GM23338 (cell line): ENCODE measurements at places on chromosomes 12 and 14.
A peak's percentile ranks its signal among the peaks of the same experiment; 100 is the strongest.

DNA sequence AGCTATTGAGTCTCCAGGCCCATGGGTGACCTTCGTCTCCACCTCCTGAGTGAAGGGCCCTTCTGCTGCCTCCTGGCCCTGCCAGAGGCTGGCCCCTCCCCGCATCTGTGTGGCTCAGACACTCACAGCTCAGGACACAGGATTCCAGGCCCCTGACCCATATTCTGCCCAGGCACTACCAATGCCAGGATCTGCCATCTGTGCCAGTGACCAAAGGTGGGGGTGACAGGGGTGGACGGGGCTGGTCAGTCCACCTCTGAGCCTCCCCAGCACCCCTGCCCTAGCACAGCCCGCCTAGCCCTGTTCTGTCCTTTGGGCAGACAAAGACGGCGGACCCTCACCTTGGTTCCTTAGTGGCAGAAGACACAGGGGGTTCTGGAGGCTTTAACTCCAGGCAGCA lies 2.8 kb downstream of the ASB2 start:
- DNase-seq, result no peak

GRCh38 chr14:74347795-74348100 lies 523 bp upstream of the VRTN start:
- DNase-seq, result no peak

GRCh38 chr14:105193916-105194782 lies 13.0 kb upstream of the NUDT14 start:
- DNase-seq, result no peak

- peak; percentile 77 for DNase-seq
Measured at GRCh38 chr12:81758421-81759189, 545 bp downstream of the PPFIA2 start.

DNA sequence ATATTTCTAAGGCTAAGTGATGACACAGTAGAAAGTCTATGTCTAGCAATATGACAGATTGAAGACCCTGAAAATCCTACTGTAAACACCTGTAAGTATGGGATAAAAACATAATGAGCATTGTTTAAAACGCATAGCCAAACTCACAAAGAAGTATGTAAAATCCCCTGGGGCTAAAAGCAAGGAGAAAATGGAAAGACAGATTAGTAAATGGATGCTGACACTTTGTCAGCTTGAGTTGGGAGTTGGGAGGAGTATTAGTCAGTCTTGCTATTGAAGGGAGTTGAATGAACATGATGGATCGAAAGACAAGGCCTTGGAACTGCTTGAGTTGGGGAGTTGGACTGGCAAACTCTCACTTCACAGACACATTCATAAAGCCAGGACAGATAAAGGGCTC lies 79.0 kb upstream of the PRKD1 start:
- no peak for DNase-seq

DNA sequence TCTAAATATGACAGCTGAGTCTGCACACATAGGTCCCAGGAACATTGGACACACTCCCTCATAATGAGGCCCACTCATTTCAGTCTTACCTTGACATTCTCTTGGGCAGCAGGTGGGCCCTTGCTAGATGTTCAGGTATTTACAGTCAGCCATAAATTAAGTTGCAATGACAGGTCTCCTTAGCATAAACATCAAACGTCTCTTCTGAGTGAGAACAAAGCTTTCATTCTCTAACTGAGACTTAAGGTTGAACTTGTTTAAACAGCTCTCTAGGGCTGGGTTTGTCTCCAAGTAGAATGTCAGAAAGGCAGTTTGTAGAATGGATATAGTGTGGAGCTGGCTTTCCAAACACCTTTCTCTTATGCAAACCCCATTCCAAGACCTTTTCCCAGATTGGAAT lies 10.3 kb downstream of the ACVR1B start:
- no peak for DNase-seq

GRCh38 chr12:65881348-65881961 lies 57.2 kb downstream of the HMGA2 start:
- DNase-seq, result peak; percentile 54

DNA sequence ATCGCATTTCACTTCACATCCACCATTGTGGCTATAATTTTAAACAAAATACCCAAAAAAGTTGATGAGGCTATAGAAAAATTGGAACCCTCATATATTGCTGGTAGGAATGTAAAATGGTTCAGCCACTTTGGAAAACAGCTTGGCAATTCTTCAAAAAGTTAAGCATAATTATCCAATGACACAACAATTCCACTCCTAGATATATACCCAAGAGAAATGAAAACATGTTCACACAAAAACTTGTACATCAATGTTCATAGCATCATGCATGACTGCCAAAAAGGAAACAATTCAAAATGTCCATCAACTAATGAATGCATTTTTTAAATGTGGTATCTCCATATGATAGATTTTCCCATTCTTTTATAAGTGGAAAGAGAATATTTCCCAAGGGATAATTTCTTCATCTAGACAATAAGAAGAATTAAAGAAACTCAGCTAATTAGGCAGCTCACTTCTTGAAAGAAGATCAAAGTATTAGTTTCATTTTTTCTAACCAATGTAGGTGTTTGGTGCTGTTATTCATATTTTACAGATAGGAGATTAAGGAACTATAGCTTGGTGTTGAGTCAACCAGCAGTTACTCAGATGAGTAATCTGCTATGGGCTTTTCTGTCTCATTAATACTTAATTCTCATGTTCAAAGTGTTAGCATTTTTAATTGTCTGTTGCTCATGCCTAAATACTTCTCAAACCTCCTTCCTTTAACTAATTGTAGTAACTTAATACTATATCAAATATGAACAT lies 32.8 kb downstream of the YEATS4 start:
- no peak for DNase-seq

- DNase-seq, result no peak
Measured at GRCh38 chr12:102966200-102966863, 8.9 kb downstream of the ASCL1 start.

GRCh38 chr12:70692681-70693288 lies 55.6 kb upstream of the PTPRB start:
- DNase-seq, result peak; percentile 62

- DNase-seq, result no peak
Measured at GRCh38 chr14:51951656-51952055, 37.7 kb upstream of the RTRAF start.

GRCh38 chr12:30923057-30923456 lies 3.5 kb upstream of the TSPAN11 start:
- DNase-seq, result no peak

DNA sequence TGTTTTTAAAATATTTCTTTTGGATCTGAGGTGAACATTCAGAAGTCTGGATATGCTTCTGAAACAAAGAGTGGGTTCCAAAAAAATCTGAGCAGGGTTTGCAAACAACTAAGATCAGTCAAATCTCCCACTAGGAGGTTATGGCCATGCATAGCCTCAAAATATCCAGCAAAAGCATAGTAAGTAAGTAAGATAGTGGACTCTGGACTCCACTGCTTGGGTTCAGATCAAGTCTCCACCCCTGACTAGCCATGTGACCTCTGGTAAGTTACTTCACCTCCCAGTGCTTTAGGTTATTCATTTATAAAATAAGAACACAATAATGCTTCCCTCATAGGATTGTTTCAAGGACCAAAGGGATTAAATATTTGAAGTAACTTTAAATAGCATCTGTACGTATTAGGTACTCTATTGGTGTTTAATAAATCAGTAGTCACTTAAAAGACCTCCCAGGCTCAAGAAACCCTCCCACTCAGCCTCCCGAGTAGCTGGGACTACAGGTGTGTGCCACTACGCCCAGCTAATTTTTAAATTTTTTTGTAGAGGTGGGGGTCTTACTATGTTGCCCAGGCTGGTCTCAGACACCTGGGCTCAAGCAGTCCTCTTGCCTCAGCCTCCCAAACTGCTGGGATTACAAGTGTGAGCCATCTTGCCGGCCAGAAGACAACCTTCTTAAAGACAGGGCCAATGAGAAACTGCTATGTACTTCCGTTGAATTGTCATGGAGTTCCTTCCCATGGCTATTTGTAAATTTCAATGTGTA lies 95.7 kb upstream of the SOX5 start:
- DNase-seq, result no peak

- no peak for DNase-seq
Measured at GRCh38 chr12:12333407-12334366, 16.4 kb downstream of the MANSC1 start.

- no peak for DNase-seq
Measured at GRCh38 chr12:33000016-33000415, 103.4 kb upstream of the PKP2 start.

DNA sequence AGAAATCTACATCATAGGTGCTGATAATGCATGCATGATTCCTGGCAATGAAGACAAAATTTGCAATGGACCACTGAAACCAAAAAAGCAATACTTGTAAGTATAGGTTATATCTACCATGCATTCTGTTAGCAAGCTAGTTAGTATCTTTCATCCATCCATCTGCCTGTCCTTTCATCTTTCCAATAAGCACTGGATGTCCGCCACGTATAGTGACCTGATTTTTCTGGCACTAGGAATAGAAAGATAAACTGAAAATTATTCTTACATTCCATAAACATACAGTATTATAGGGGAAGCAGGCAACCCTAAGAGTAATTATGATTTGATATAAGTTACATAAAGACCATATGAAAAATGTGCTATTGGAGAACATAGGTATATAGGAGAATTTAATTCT lies 87.2 kb upstream of the MYF6 start:
- DNase-seq, result no peak

DNA sequence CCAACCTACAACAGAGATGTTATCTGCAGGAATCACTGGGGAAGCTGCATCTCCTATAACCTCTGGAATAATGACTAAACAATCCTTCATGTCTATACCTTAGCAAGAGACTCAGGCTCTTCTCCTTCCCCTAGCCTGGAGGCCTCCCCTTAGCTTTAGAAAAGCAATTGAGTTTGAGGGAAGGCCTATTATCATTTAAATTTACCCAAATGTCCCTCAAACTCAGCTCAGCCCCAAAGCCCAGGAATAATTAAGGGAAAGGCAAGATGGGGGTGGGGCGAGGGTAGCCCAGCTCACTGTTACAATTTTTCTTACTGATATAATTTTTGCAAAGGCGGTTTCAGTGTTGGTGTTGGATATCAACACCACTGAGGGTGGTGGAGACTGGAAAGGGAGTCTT lies 151.4 kb upstream of the EEA1 start:
- peak; percentile 88 for DNase-seq

GRCh38 chr12:5371631-5372030 lies 60.3 kb upstream of the NTF3 start:
- no peak for DNase-seq

GRCh38 chr12:40559865-40560264 lies 132.4 kb upstream of the CNTN1 start:
- DNase-seq, result no peak

- DNase-seq, result no peak
Measured at GRCh38 chr12:120199025-120199424, 1.9 kb downstream of the RPLP0 start.

DNA sequence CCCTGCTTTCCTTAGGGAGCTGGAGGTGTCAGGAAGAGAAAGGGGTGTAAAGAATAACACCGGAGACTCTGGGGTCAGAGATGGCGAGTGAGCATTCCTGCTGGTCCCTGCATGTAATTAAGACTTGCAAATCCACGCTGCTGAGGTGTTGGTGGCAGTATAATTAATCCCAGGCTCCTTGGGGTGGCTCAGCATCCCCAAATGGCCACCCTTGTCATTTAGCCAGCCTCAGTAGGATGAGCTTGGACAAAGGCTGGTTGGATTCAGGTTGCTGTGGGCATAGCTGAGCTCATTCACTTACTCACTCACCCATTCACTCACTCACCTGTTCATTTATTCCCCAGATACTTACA lies 174.4 kb upstream of the RPH3A start:
- DNase-seq, result no peak

DNA sequence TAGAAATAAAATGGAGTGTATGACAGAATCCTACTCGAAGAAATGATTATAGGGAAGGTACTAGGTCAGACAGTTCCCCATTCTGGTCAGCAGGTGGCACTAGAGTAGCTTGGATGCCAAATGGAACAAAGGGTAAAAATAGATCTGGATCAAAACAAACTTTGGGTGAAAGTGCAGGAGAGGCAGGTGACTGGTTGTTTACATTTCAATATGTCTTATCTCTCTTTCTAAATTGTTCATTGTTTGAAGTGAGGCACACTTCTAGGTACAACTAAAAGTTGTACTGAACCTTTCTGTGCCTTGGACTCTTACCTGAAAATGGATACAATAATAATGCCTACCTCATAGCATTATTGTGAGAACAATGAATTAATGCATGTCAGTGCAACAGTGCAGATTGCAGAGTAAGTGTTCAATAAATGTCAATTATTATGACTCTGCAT lies 62.0 kb upstream of the OSBPL8 start:
- peak; percentile 80 for DNase-seq

DNA sequence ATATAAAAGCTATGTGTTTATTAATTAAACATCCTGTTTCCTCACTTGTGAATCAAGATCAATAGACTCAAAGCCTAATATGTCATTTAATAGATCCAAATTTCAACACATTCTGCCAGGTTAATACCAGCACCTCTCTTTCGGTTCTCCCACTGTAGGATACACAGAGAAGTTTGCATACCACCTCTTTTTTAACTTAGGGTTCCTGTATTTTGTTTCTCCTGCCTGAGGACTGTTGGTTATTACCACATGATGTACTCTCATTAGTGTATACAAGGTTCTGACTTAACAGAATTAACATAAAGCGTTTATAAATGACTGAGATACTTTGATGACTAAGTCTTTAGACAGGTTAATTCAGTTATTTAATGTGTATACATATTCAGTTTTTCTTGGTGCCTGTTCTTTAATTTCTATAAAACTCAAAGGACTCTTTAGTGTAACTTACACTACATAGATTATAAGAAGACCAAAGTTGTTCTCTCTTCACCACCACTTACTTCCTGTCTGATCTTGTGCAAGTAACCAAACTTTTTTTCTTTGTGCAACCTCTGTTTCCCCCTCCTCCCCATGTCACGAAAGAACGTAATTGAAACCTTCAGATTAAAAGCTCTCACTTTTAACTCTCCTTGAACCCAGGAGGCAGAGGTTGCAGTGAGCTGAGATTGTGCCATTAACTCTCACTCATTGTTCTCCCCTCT lies 89.8 kb upstream of the DNM1L start:
- no peak for DNase-seq

GRCh38 chr14:35284506-35284905 lies 7.7 kb upstream of the PSMA6 start:
- no peak for DNase-seq

GRCh38 chr12:102475355-102475754 lies 5.0 kb downstream of the IGF1 start:
- no peak for DNase-seq

DNA sequence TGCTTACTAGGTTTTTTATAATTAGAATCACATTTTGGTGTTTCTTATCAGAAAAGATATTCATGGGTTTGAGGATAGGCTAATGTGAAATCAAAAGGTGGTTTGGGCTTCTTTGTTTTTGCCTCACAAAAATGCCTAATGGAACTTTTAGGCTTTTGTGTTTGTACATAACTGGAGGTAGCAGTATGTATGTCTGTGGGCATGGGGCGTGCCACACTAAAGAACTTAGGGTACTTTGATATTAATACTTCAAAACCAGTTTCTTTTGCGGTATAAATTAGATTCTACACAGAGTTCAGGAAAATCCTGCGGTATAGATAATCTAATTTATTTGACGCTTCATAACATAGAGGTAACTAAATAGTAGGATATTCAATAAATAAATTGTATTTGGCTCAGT lies 1.9 kb downstream of the ETV6 start:
- DNase-seq, result no peak
